A375 (cell line): ENCODE measurements at places on chromosomes 13 and 19. TPM values are rescaled to one million over a fixed set of nuclear protein-coding genes. Genes with fewer than 3 reads are reported as not detected.

The IRGC gene
- total RNA-seq: not detected in 2 replicates

The DIAPH3 gene
- 8.9 and 10.1 TPM in 2 replicates for total RNA-seq

The S1PR5 gene
- 1.9 and 3.9 TPM in 2 replicates for total RNA-seq

The ZNF626 gene
- total RNA-seq: 4.1 and 5.3 TPM in 2 replicates

The COX7A1 gene
- not detected in 2 replicates for total RNA-seq

The THSD8 gene
- not detected in 2 replicates for total RNA-seq

The OR1I1 gene
- total RNA-seq: 0.11 TPM in 1 of 2 replicates, not detected in the other

The VRK3 gene
- 12.9 and 16.6 TPM in 2 replicates for total RNA-seq
